NCI-H1092 (cell line): ENCODE measurements at places on chromosomes 4 and X.
A peak's percentile ranks its signal among the peaks of the same experiment; 100 is the strongest.

- DNase-seq = no peak
These were observed 8.3 kb downstream of the FLNA start for GRCh38 chrX:154365997-154366665.

GRCh38 chr4:173413036-173413435, 14.1 kb upstream of the SCRG1 start:
- no peak for DNase-seq

GRCh38 chrX:139094671-139095592, 383.4 kb upstream of the FGF13 start:
- no peak for DNase-seq

GRCh38 chr4:7529368-7530080, 94.8 kb upstream of the PSAPL1 start:
- DNase-seq = no peak

GRCh38 chr4:100372432-100372831, 145.4 kb downstream of the EMCN start:
- no peak for DNase-seq

DNA sequence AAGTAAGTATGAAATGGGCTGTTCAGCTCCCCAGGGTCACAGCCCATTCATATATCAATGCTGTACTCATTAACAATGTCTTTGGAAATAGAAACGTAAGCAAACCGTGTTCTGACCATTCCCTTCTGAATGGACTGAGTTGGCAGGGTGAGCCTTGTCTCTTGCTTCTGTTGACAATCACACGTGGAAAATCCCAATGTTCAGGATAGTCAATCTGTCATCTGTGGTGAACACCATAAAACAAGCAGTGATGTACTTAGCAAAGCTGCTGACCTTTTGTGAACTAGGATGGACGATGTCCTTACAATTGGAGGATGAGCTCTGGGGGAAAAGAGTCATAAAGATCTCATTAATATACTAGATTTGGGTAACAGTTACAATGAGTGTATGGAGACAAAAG, 109.6 kb upstream of the PAQR3 start:
- DNase-seq = peak; percentile 57

DNA sequence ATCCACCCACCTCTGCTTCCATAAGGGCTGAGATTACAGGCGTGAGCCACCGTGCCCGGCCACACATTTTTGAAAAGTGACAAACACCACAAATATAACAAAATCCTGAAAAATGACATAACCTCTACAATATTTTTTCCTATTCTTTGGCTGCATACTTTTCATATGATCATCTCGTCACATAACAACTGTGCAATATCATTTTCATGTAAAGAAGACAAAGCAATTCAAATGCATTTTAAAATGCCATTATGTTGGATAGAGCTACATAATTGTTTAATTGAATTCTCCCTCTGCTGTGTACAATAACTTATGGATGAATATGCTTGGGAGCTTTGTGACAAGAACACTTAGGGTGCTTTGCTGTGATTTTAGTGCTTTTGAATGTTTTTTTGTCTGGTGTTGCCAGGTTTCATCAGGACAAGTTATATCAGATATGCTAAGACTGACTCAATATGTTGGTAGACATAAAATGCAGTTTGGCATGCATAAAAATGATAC, 132.9 kb downstream of the CHIC2 start:
- no peak for DNase-seq

DNA sequence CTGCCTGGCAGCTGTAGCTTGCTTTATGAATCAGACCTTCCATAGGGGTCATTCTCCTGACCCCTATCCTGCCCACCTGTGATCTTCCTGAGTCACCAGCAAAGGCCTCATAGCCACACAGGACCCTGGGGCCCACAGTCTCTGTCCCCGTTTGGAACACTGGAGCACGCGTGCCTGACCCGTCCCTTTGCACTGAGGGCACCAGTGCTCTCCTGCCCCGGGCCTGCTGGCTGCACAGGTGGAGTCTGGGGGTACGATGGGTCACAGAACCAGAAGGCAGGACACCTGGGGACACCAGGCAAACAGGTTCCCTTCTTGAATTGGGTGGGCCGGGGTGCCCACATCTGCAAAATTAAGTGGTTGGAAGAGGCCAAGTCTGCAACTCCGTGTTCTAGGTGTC, 97.2 kb downstream of the CPZ start:
- DNase-seq = no peak

DNA sequence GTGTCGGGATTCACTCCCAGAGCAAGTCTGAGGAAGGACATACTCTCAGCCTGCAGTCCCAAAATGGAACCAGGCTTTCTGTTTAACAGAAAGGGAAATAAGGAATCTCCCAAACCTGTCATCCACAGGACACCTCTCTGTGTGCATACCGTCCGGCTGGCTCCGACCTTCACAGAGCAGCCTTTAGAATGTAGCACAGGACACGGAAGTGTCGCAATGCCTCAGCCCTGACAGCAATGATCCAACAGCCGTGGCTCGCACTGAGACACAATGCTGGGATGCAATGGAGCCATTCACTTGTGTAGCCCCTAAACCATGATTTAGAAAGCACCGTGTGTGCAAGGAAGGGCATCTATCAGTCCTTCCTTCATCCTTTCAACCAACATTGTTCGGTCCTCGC, 15.5 kb upstream of the HELT start:
- no peak for DNase-seq
